ENCODE measurements at places on chromosomes 3 and 15.

DNA sequence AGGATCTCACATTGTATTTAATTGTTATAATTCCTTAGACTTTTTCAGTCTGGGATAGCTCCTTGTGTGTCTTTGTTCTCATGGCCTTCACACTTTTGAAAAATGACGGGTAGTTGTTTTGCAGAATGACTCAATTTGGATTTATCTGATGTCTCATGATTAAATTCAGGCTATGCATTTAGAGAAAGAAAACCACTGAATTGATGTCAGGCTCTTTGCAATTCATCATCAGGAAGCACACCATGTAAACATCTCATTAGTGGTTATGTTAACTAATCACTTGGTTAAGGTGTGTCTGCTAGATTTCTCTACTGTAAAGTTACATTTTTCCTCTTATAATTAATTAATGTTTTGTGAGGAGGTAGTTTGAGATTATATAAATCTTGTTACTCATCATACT is 8.0 kb upstream of the SLC22A13 start:
- peak; percentile 60 for DNase-seq

DNA sequence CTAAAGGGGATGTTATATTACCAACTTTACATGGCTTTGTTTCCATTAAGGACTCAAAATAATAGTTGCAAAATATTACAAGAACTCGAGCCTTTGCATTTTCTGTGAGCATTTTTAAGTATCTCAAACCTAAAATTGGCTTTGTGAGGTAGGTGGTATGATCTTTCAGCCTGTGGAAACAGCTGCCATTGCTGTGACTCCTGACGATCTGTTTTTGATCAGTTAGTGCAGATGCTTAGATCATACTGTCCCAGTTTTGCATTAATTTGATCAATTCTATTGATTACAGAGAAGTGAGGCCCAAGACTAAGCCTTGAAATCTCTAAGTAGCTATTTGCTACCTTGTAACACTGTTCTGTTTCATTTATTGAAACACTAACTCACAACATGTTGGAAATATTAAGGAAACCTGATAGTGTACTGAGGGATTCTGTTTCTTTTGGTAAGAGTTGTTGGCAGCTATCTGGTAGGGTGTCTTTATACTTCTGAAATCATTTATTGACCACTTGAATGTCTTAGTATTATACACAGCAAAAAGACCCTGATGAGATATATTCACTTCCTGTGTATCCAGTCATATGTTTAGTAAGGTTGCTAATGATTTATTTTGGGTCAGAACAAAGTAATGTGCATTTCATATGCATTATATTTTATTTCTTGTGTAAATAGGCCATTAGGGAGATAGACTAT is 14.8 kb downstream of the SKIL start:
- no peak for DNase-seq

DNA sequence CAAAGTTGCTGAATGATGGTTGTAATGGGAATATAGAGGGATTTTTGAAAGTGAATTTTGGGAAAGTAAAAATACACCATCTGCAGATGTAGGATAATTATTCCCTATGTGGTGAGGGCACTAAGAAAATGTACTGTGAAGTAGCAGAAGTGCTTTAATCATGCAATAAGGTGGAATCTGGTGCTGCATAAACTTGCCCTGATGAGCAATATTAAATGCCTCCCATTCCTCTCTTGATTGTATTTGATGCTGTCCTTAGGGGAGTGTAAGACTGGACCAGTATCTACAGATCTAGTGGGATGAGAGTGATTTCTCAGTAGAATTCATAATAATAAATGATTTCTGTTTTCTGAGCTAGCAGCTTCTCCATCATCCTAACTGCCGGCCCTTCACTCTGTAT is 47.7 kb upstream of the ATP2C1 start:
- no peak for DNase-seq

DNA sequence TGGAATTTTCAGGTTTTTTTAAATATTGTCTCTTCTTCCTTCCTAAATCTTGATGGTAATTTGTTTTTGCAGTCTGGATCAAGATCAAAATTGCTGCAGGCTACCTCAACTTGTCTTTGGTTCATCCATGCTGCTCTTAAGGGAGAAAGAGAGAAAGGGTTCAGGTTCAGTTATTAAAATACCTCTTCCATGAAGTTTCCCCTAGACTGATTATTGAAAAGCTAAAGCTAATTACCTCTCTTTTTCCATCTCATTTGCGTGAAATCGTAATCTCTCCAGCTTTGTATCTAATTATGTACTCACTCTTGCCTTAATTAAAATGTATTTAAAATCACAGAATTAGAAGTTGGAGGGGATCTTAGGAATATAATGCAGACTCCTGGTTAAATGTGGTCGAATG is 52.7 kb downstream of the SLC28A2 start:
- DNase-seq = no peak

GRCh38 chr3:124428372-124429128 is 301.7 kb upstream of the UMPS start:
- no peak for DNase-seq

- DNase-seq = no peak
Measured at GRCh38 chr15:69926721-69927120, 171.0 kb downstream of the TLE3 start.

GRCh38 chr15:91787198-91787597 is 66.3 kb upstream of the SLCO3A1 start:
- DNase-seq = no peak

DNA sequence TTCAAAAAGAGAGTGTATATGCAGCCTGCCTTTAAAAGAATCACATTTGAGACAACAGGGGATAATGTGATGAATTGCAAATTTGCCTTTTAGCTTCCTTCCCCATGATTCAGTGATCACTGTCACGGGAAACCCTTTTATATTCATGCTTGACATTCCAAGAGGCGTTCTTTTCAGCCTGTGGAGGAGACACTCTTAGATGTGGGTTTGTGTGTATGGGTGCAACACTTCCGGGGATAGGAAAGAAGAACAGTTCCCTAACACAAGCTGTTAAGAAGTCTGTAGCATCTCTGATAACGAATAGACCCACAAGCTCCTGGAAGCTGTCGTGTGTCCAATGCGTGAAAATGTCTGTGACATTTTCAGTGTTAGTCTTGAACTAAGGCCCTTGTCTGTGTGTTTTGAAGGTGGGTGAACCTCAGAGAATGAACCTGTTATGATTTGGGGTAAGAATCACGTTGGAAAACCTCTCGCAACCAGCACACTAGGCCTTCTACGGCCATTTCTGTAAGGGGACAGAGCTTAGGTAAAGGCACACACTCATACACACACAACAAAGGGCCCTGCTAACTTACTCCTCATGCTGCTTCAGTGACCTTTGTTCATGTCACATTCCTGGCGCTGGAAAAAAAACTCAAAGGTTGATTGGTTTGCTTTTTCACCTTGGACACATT is 229.2 kb upstream of the ST8SIA2 start:
- DNase-seq = no peak

GRCh38 chr3:29167180-29167579 is 113.7 kb upstream of the RBMS3 start:
- DNase-seq = no peak

GRCh38 chr3:44476963-44477311 is 533 bp downstream of the ZNF445 start:
- DNase-seq = no peak
